ENCODE measurements at places on chromosomes 3 and 15.

DNA sequence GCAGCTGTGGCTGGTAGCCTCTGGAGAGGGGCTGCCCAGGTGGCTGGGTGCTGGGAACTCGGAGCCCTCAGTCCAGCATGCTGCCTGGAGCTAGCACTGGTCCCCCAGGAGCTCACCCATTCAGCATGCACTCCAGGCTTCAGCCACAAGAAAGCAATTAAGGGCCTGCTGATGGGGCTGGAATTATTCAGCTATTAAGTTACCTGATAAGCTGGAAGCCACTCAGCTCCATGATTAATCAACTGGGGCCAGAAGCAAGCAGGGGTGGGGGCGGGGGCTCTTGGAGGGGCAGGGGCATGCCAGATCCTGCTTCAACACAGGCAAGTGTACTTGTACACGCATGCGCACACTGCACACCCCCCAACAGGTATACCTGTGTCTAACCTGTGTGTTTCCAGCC, 22.1 kb upstream of the TMEM115 start:
- DNase-seq: no peak

DNA sequence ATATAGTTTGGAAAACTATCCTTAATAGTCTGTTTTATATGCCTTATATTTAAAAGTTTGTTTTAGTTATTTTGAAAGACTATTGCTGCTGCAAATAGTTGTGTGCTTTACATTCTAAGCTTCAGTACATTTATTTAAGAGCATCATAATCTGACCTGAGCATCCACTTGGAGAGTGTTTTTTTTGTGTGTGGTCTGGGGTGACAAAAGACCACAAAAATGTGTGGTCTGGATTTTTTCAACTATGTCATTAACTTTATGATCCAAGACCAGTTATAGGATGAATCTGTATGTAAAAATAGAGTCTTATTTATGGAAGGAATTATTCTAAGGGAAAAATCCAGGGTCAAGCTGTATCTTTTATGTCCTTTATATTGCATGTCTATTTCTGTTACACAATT, 77.4 kb downstream of the SLTM start:
- no peak for DNase-seq

GRCh38 chr3:15330031-15330596, 2.3 kb downstream of the SH3BP5 start:
- DNase-seq: no peak

DNA sequence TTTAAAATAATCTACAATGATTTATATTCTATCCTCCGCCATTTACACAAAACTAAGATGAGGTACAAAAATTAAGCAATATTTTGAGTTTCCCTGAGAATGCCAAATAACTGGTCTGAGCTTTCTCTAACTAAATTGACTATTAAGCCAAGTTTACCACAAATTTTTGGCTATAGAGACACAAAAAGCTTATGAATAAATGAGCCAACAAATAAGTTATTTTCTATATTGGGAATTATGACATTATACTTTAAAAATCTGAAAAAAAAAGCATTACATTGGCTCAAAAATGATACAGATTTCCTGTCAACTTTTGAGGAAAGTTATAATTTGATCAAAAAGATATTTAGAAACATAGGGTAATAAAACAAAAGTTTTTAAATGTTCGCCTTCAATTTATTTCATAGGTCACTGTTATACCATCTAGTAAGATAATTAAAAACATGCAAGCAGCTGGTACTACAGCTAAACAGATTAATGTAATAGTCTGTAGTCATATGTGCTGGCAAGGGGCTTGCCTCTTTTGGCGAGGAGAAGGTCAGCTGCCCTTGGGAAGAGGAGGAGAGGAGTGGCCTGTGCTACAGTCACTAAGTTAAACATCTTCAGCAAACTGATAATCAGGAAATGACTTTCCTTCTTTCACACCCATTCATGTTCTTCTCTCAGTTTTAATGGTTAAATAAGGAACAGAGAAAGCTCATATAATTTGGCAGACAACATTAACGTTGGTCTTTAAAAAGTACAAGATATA, 318.5 kb downstream of the TBC1D5 start:
- DNase-seq: no peak

- DNase-seq: no peak
These were observed 16.2 kb downstream of the MB21D2 start for GRCh38 chr3:192901435-192901834.

DNA sequence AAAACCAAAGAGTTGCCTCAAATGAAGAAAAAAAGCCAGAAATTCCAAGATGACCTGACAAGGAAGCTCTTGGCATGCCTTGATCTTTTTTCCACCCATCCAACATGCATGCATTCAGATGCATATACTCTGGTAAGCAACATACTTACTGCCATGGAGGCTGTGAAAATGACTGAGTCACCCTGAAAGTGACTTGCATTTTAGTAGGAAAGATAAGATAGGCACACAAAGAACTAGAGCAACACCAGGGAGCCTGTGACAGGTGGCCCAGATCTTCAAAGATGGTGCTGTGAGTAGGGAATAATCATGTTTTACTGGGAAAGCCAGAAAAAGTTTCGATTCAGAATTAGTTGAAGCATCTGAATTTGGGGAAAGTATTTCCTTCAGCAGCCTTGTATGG, 185.1 kb upstream of the SLCO3A1 start:
- DNase-seq: no peak

- DNase-seq: no peak
These were observed 391.0 kb upstream of the RARB start for GRCh38 chr3:25037049-25037547.

DNA sequence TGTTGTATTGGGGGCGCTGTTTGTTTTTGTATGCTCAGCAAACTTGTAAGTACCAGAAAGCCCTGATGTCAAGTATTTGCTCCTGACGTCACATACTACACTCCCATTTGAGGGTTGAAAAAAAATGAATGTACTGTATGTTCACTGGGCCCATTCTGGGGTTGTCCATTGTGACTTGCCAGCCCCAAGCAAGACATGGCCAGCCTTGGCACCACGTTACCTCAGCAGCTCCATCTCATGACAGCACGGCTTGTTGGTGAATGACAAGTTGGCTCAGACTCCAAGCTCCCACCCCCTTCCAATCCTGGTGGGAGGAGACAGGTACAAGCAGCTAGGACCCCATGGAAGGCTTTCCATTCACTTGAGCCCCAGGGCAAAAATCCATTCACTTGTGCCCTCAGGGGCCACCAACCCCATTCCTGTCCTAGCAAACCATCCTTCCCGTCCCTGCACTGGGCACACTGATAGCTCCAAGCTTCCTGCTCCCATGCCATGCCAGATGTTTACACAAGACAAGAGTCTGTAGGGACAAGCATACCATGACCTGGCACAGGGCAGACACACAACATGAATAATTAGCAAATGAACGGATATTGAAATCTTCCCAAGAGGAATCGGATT, 1.6 kb downstream of the PHGR1 start:
- DNase-seq: no peak

- no peak for DNase-seq
These were observed 32.3 kb upstream of the SYNPR start for GRCh38 chr3:63245726-63246241.
